ENCODE measurements at places on chromosomes 12 and 14.
A peak's percentile ranks its signal among the peaks of the same experiment; 100 is the strongest.

GRCh38 chr12:52042706-52043385 is 8.4 kb upstream of the NR4A1 start:
- no peak for DNase-seq

- DNase-seq: no peak
Measured at GRCh38 chr12:18629916-18630315, 107.9 kb downstream of the PLCZ1 start.

DNA sequence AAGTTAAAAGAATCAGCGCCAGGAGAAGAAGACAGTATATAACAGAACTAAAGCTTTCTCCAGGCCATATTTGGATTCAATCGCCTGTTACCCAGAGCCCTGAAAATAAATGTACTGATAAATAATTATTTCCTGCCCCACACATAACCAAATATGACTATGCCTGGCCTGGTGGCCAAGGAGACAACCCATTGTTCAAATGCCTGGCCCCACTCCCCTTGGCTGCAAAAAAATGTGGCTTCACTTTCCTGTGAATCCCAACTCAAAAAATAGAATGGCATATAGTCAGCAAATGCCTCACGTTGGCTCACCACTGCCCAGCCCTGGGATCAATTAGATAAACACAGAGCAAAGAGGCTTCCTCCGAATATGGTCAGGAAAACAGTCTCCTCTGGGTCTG is 472.1 kb downstream of the BCL11B start:
- DNase-seq: no peak

DNA sequence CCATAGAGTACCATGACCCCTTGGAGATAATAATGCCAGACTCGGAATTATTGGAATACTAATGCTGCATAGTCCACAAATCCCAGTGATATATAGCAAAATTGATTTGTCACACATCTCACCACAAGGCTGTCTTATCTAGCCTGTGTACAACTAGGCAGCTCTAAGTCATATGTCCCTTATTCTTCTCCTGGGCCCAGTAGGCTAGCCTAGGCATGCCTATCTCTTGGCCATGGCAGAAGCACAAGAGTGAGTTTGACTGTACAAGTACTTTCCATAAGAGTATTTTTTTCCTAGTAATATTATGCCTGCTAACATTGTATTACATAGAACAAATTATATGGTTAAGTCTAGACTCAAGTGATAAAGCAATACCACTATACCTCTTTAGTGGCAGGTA is 1122.1 kb upstream of the SEL1L start:
- DNase-seq: no peak

DNA sequence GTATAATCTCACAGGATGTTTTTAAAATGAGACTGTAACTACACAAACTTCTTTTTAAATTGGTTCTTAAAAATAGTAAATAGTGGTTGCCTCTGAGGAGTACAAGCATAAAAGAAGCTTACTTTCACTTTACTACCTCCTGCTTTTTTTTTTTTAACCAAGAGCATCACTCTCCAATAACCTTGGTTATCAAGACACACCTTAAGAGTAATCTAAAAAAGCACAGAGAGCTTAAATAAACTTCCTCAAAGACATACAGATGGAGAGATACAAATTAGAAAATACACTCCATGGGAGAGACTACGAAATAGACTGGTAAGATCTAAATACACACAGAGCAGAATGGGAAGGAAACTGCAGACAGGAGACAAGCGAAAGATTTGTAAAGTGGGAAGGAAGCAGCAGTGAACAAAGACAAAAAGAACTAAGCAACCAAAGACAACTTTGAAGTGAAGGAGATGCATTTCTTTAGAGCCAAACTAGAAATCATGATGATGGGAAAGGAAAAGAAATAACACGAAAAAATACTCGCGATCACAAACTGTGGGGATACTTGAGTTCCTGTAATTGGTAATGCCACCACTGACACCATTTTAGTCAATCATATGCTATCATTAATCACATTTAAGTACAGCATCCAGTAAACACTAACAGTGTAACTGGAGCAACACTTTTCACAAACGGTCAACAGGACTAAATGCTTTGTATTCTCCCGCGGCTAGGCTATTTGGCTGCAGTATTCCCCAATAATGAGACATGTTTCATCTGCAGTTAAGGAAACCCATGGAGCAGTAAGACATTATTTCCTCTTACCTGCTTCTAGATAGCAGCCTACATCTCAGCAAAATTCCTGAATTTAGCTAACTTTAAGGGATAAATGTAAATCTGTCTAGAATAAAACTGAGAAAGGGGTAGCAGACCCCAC is 8.2 kb downstream of the SINHCAF start:
- DNase-seq: no peak

DNA sequence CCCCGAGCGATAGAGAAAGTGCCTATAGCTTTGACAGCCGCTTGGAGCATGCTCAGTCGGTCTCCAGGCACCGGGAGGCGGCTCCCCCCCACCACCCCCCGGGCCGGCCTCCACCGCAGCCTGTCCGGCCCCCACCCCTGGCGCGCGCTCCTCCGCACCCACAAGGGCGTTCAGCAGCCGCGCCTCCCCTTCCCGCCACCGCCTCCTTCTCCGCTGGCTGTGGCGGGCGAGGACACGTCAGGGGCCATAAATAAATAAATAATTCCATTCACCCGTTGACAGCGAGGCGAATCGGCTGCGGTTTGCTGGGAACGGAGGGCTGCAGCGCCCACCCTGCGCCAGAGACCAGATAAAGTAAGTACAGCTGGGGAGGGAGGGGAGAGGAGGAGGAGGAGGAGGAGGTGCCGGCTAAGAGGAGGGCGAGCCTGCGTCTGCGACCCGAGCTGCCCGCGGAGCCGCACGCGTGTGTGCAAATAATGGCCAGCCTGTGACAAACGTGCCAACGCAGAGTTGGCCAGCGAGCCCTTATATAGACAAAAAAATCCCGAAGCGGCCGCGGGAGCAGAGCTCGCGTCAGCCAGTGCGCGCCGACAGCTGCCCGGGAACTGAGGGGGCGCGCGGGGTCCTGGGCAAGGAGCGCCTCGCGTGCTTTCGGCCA is at the start of gene SLC16A7:
Gene SLC16A7, plus strand, starts transcription at position 147 of the 658 bp plus-strand sequence. CDS start 108,773 bp downstream, outside the sequence.
- peak; percentile 82 for DNase-seq

GRCh38 chr14:24058260-24058950 is 6.6 kb downstream of the CARMIL3 start:
- no peak for DNase-seq

DNA sequence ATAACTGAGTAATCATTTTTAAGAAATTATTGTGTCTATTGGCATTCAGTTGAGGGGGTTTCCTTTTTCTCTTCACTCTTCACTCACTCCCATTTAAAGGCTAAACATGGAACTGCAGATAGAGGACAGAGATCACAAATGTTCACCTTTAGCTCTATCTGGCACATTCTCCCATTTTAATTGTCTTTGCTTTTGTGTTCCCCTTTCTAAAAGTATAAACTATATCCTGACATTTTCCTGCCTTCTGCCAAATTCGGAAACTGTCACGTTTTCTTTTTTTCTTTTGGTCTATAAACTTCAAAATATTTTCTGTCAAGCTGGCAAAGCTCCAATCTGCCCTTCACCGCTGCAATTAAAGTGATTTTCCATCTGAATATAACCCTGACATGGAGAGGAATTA is 219.8 kb upstream of the CDKN3 start:
- no peak for DNase-seq

DNA sequence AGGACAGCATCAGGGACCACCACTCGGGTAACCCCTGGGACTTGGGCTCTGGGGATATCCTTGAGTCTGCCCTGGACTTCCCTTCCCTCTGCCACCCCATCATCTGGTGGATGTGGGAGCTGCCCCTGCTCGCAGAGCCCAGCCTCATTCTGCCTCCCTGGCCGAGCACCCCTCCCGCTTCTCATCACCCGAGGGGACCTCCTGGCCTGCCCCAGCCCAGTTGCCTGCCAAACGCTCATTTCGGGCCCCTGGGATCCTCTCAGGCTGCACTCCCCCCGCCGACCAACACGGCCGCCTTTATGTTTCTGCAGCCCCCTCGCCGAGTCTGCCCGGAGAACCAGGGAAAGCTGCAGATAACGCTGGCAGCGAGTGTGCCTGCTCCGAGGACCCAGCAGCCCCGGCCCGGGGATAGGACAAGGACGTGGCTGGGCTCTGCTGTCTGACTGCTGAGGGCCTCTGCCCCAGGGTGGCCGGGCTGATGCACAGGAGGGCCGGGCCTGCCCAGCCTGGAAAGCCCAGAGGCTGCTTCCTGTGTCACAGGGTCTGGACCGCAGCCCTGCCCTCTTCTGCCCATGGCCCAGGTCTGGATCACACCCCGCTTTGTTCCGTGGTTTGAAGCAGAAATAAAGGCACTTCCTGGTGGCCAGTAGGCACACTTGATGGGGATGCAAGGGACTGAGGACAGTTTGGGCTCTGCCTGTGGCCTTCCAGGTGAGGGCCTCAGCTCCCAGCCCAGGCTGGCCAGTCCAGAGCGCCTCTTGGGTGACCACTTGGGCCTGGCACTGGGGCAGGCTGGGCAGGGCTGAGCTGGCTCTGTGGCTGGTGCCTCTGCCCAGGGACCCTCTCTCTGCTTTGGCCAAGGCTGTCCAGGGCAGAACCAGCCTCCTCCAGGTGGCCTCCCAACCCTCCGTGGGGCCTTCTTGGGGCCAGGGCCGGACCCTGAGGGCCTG is 4.9 kb upstream of the EXOC3L4 start:
- no peak for DNase-seq

DNA sequence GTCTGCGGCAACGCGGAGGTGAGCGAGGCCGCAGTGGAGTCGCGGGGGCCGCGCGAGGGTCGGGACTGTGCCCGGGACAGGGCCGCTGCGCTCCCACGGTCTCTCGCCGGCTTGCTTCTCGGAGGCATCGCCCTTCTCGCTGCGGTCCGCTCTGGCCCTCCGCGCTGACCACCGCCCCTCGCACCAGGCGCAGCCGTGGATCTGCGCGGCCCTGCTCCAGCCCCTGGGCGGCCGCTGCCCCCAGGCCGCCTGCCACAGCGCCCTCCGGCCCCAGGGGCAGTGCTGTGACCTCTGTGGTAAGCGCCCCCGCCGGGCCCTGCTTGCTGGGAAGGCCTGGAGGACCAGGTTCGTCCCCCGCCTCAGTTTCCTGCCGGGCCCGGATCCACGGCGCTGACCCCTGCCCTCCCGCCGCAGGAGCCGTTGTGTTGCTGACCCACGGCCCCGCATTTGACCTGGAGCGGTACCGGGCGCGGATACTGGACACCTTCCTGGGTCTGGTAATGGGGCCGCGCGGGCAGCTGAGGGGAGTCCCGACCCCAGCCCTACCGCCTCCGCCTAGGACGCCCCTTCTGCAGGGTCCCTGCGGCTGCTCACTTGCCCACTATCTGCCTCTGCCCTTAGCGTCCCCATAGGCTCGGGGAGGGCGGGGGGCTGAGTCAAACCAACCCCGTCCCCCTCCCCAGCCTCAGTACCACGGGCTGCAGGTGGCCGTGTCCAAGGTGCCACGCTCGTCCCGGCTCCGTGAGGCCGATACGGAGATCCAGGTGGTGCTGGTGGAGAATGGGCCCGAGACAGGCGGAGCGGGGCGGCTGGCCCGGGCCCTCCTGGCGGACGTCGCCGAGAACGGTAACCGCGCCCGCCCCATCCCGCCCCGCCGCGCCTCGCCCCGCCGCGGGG is 7.0 kb downstream of the AMN start:
- DNase-seq: no peak

DNA sequence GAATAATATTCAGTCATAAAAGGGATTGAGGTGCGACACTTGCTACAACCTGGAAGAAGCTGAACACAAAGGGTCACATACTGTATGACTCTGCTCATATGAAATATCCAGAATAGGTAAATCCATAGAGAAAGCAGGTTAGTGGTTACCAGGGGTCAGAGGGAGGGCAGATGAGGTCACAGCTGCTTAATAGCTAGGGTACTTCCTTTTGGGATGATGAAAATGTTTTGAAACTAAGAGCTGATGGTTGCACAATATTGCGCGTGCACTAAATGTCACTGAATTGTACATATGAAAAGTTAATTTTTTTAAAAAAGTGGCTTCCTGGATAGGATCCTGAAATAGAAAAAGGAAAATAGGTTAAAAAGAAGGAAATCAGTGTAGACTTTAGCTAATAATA is 23.8 kb downstream of the NEUROD4 start:
- DNase-seq: no peak

GRCh38 chr14:68623307-68623706 is 169.6 kb downstream of the ZFP36L1 start:
- DNase-seq: no peak

DNA sequence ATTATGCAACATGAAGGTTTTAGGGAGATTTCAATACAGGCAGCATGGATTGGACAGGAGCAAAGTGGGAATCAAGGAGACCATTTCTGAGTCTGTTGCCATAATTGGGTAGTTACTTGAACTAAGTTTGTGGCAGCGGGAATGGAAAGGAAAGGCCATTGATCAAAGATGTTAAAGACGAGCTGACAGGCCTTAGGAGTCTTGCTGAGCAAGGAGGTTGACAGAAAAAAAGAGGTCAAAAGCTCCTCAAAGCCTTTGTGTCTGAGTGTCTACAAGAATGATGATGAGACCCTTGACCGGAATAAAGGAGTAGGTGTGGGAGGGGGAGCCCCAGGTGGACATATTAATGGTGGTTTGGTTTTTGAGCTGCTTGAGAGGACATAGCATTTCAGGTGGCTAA is 9.4 kb downstream of the PLEKHA5 start:
- no peak for DNase-seq

DNA sequence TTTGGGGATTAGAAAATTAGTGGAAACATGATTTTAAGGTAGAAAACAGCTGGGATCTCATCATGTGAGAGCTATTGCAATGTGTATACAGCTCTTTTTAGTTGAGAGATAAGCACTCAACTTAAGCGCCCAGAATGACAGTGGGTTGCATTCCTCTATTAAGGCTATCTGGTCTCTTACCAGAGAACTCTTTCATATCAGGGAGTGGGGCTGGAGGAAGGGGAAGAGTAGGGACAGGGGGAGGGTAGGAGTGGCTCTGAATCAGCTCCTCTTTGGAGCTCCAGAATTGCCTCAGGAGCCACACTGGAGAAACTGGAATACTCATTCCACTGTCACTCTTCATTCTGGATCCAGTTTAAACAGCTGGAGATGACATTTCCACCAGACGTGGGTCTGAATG is 9.2 kb upstream of the PLEKHG3 start:
- DNase-seq: no peak

- no peak for DNase-seq
Measured at GRCh38 chr14:53209370-53209769, 56.2 kb upstream of the DDHD1 start.

DNA sequence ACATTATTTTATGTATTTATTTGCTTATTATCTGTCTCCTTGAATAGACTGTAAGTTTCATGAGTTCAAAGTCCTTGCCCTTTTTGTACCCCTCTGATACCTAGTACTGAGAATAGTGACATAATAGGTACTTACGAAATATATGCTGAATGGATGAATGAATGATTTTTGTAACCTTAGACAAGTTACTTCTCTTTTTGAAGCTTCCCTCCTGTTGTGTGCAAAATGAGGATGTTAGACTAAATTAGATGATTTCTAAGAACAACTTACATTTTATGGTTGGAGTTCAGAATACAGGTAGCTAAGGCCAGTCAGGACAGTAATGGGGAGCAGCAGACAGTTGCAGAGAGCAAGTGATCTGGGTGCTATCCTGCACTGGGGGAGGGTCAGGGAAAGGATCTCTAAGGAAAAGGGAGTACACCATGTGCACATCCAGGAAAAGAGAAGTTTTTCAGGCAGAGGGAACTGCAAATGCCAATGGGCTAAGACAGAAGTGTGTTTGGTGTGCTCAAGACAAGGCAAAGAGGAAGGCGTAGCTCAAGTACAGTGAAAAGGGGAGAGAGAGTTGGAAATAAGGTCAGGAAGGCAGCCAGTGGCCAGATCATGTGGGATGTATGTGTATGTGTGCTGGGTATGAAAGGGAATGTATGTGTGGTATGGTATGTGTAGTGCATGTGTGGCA is 59.4 kb upstream of the AMIGO2 start:
- DNase-seq: no peak

Data from stimulated activated CD8-positive, alpha-beta memory T cell treated with anti-CD3 and anti-CD28 coated beads, Interleukin-4, amount 100 ng/mL, for 24 hours (primary cell).